Epithelial cell of umbilical artery (primary cell): ENCODE measurements at places on chromosomes 1 and 21. TPM values are rescaled to one million over a fixed set of nuclear protein-coding genes. Genes with fewer than 3 reads are reported as not detected.

CD84 gene
- not detected in 2 replicates for total RNA-seq

PLEKHG5 gene
- 26.4 and 36.4 TPM in 2 replicates for total RNA-seq

OR14K1 gene
- not detected in 2 replicates for total RNA-seq

FCMR gene
- 0.32 TPM in 1 of 2 replicates, not detected in the other for total RNA-seq
